NCI-H2171 (cell line): ENCODE measurements at places on chromosomes 3 and 15.
A peak's percentile ranks its signal among the peaks of the same experiment; 100 is the strongest.

- DNase-seq: peak; percentile 35
Observed at GRCh38 chr3:191328962-191329653, at the start of gene CCDC50. Gene CCDC50, plus strand, starts transcription at chr3:191329394. Its CDS starts 281 bp downstream, at chr3:191329675.

- no peak for DNase-seq
Observed at GRCh38 chr3:59677747-59678702, 628.2 kb upstream of the CFAP20DC start.

- peak; percentile 70 for DNase-seq
Observed at GRCh38 chr15:51382787-51383186, 41.3 kb downstream of the GLDN start.

DNA sequence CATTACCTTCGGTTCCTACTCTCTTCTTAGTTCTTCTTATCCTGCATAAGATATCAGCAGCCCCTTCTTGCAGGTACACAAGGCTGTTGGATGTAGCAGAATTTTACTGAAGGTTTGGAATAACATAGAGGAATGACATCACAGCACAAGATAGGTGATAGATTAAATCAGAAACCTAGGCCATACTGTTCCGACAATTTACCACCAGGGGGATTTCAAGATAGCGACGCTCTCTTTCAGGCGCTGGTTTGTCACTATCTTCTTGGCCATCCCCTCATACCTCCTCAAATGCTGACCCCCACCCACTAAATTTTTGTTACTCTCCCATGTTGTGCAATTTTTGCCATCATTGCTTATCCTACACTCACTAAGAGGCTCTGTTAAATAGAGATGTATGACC lies 3.5 kb downstream of the SIDT1 start:
- DNase-seq: no peak

- DNase-seq: no peak
Observed at GRCh38 chr15:61309031-61309511, 80.0 kb upstream of the RORA start.

GRCh38 chr3:99962703-99963102 lies 145.0 kb downstream of the CMSS1 start:
- no peak for DNase-seq

DNA sequence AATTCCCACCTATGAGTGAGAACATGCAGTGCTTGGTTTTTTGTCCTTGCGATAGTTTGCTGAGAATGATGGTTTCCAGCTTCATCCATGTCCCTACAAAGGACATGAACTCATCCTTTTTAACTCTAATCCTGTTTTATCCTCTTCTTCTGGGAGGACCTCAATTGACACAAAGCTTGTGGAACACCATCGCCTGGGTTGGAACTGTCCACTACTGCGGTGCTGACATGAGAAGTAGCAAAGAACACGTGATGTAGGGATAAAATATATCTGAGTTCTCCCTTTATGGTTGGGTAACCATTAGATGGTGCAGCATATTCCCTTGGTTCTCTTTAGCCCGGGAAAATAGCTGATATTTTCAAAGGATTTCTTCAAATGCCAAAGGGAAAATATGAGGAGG lies 105.3 kb upstream of the TOPAZ1 start:
- no peak for DNase-seq

- DNase-seq: no peak
Observed at GRCh38 chr3:45605534-45605933, 11.0 kb downstream of the LIMD1 start.

- DNase-seq: no peak
Observed at GRCh38 chr3:118412503-118412902, 622.1 kb downstream of the IGSF11 start.

- no peak for DNase-seq
Observed at GRCh38 chr3:16249336-16249735, 15.4 kb downstream of the DPH3 start.

- DNase-seq: no peak
Observed at GRCh38 chr3:131020122-131020693, 6.4 kb downstream of the ASTE1 start.

- DNase-seq: no peak
Observed at GRCh38 chr3:50816894-50817293, 142.2 kb downstream of the DOCK3 start.

DNA sequence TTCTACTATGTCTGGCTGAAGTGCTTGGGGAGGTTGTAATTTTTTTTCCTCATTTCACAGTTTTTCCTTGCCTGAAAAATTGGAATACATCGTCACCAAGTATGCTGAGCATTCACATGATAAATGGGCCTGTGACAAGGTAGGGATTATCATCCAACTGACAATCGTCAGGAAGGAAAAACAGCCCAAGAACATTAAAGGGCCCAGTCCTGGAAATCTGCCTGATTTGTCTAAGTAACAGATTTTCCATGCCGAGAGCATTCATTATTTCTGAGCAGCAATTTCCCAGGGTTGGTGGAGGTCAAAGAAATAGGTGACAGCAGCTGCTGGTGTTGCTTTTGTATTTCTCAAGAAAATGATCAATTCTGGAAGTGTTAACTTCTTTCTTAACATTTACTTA lies 226.0 kb upstream of the CHRM5 start:
- DNase-seq: no peak

- DNase-seq: no peak
Observed at GRCh38 chr3:30681649-30682211, 75.3 kb downstream of the TGFBR2 start.

- no peak for DNase-seq
Observed at GRCh38 chr3:21526461-21526860, 224.5 kb downstream of the ZNF385D start.

- no peak for DNase-seq
Observed at GRCh38 chr15:76799760-76800159, 105.4 kb downstream of the SCAPER start.

DNA sequence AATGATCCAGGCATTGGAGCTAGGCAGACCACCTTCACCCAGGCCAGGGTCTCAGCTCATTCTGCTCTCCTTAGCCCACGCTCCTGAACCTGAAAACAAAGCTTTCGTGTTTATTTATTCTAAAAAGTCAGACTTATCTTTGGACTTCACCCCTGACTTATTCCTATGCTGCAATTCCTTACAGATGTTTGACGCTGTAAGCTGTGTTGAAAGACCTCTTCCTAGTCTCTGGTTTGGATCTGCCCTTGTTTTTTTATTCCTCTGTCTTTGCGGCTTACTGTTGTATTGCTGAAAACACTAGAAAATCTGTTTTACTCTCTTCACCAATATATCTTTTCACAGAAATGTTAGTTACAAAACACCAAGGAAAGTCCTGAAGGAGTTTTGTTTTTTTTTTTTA lies 40.5 kb upstream of the LDHAL6B start:
- no peak for DNase-seq

DNA sequence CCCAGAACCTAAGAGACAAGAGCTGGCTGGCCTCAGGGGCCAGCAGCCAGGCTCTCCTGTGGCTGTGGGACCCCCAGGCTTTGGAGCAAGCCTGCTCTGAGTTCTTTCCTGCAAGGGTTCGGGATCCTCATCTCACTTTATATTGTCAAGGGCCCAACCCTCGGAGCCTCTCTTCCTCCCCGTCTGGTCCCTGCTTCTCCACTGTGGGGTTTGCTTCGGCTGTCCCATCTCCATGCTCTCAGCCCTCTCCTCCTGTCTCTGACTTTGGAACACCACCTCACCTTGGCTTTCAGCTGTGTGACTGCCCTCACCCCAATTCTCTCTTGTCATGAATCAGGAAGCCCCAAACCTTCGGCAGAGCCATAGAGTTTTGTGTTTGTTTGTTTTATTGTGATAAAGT lies 30.0 kb downstream of the MRAS start:
- DNase-seq: no peak

DNA sequence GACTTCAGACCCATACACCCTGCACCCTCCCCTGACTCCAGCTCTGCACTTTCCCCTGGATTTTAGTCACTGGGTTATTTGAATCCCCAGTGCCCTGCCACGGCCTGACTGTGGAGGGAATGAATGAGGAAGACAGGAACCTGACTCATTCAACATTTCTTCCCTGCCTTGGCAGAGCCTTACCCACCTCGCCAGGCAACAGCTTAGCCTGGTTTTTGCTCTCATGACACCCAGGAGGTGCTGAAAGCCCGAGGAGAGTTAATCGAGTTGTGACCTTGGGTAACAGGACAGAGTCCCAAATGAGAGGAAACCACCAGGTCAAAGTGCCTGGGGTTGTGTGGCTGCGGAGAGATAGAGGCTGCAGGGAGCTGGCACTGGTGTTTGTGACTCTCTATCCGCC lies 128.3 kb downstream of the SMAD6 start:
- no peak for DNase-seq
